ENCODE measurements at places on chromosomes 2 and 18.
A peak's percentile ranks its signal among the peaks of the same experiment; 100 is the strongest.

DNA sequence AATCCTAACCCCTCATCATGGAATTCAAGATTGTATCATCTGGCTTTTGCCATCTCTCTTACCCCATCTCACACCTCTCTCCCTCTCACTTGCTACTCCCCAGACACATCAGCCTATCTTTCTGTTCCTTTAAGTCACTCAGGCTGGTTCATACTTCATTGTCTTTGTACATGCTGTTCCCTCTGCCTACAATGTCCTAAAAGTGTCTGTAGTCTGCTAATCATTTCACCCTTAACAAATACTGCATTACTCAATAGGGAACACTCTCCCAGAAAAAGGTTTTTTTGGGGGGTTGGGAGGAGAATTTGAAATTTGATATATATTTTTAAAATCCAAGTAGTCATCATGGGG is 146.2 kb upstream of the KLF7 start:
- no peak for DNase-seq

DNA sequence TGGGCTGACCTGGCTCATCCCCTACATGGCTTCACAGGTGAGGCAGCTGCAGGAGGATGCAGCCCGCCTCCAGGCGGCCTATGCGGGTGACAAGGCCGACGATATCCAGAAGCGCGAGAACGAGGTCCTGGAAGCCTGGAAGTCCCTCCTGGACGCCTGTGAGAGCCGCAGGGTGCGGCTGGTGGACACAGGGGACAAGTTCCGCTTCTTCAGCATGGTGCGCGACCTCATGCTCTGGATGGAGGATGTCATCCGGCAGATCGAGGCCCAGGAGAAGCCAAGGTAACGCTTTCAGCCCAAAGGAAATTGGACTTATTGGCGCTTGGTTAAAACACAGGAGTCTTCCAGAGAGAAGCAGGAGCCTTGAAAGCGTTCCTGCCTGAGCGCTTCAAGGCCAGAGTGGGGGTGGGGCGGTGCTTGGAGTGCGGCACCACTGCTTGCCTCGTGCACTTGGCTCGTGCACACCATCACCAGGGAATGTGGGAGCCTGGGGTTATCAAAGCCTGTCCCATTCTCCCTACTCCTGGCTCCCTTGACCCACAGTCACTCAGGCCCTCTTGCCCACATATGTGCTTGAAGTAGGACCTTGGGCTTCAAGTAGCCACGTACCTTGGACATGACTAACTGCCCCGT is 69.8 kb upstream of the EML6 start:
- no peak for DNase-seq

DNA sequence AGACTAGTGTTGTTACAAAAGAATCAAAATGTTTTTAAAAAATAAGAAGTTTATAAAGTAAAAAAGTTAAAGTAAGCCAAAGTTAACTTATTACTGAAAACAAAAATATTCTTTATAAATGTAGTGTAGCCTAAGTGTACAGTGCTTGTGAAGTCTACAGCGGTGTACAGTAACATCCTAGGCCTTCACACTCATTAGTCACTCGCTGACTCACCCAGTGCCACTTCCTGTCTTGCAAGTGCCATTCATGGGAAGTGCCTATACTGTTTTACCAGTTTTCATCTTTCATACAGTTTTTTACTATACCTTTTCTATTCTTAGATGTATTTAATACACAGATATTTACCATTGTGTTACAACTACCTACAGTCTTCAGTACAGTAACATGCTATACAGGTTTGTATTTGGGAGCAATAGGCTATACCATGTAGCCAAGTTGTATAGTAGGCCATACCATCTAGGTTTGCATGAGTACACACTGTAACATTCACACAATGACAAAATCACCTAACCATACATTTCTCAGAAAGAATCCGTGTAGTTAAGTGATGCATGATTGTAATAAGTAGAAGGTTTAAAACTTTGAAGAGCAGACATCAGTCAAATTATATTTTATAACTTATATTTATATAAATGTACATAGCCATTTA is 13.4 kb downstream of the SERPINB7 start:
- DNase-seq, result peak; percentile 24

GRCh38 chr2:219228911-219229304 is 528 bp downstream of the ATG9A start:
- DNase-seq, result no peak

GRCh38 chr2:225076125-225076524 is 33.9 kb upstream of the DOCK10 start:
- no peak for DNase-seq

GRCh38 chr2:240392084-240392947 is 43.1 kb upstream of the GPC1 start:
- no peak for DNase-seq

DNA sequence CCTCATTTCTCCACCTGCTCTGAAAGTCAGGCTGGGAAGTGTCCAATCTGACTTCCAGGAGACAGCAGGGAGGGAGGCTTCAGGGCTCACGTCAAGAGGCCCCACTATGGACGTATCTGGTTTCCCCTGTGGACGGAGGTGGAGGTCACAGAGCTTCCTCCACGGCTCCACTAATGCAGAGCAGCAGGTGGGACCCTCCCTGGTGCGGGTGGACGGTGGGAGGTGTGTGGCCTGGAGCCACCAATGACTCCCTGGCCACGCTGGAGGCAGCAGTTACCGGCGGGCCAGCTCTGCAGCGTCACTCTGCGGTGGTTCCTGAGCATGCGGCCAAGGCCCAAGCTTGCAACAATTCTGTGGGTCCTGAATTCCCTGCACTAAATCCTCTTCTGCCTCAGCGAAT is 9.0 kb downstream of the CRACDL start:
- DNase-seq, result no peak

- DNase-seq, result no peak
Observed at GRCh38 chr2:114010001-114010400, 120.1 kb downstream of the ACTR3 start.

DNA sequence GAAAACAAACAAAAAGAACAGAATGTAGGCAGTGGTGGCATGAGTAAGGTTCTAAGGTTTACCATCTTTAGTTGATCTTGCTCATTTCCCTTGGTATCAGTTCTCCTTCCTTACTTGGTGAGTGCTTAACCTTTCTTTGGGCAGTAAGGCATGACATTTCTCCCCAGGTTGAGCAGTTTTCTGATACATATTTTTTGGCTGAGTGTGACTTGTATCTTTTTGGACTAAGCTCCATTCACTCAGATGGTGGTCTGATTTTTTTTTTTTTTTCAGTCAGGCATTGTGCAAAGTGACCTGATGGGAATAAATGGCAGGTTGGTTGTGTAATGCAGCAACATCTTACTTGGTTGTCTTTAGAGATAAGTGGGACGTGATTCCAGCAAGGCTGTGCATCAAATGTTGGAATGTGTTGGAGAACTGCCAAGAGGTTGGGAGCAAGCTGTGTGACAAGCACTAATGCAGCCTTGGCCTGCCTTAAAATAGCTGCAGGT is 15.1 kb downstream of the SPTBN1 start:
- peak; percentile 35 for DNase-seq

- DNase-seq, result no peak
Observed at GRCh38 chr2:70440621-70441020, 113.0 kb downstream of the TGFA start.

Measured in GM12865 (cell line).